GM13977 (cell line): ENCODE measurements at places on chromosomes 5 and 9.

GRCh38 chr5:11483630-11484029 lies 420.6 kb downstream of the CTNND2 start:
- no peak for DNase-seq

- no peak for DNase-seq
Observed at GRCh38 chr5:19853616-19854240, 134.3 kb downstream of the CDH18 start.

DNA sequence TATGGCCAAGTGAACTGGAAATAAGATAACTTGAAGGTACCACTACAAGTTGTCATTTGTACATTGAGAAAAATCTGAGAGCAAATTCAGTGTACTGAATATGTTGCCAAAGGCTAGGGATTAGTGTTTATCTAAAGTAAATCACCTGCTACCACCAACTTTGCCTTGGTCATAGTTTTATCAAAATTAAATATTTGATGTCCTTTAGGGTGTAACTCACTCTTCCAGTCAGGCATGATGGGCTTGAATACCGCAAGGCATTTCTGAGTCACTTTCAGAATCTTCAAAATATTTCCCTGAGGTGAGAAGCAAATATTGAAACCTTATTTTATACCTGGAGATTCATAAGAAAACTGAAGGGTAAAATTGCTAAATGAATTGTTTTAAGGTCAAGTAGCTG lies 1338.6 kb upstream of the ACO1 start:
- no peak for DNase-seq

DNA sequence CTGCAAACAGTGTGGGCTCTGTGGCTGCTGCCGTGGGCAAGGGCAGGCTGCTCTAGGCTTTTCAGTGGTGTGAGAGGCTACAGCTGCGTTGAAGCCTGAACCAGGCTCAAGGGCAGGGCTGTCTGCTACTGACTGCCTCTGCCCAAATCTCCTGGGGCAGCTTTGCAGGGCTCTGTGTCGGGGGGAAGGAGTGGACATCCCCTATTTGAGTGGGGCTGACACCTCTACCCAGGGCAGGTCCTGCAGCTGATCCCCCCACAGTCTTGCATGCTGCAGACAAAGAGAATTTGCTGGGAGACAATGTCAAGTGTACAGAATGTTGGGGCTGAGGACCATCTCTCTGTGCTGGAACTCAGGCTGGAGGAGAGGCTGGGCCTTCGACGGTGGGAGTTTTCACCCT lies 240.2 kb downstream of the PBX3 start:
- DNase-seq = no peak

DNA sequence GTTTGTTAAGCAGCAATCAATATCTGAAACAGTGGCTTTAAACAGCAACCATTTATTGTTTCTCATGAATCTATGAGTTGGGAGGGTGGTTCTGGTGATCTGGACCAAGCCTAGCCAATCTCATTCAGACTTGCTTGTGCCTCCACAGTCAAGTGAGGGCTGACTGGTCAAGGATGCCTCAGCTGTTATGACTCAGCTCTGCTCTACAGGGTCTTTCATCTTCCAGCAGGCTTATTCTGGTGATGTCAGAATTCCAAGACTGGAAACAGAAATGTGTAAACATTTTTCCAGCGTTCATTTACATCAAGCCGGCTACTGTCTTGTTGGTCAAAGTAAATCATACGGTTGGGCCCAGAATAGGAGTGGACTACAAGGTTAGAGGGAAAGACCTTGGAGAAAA lies 2.5 kb upstream of the PIP5K1B start:
- no peak for DNase-seq

- peak; percentile 55 for DNase-seq
Observed at GRCh38 chr9:37032713-37033112, 1.4 kb downstream of the PAX5 start.

DNA sequence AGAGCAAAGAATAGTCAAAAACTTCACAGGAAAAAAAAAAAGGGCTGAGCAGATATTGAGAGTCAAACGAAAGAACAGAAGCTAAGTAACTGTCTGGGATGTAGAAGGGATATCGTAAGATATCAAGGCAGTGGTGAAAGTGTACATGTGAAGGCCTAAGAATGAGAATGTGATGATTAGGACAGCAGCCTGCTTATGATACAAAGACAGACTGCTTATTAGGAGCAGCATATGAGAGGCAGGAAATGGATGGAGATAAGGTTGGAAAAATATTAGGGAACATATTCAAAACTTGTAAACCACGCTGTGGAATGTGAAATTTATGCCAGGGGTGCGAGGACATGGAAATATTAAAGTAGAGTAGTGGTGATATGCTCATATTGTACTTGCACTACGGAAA lies 133.1 kb upstream of the FAM174A start:
- DNase-seq = no peak

- no peak for DNase-seq
Observed at GRCh38 chr9:109730228-109730627, 49.8 kb upstream of the PALM2AKAP2 start.

- DNase-seq = no peak
Observed at GRCh38 chr5:178463321-178464155, 126.7 kb downstream of the COL23A1 start.

- DNase-seq = no peak
Observed at GRCh38 chr9:133728856-133729616, 9.1 kb downstream of the SARDH start.

DNA sequence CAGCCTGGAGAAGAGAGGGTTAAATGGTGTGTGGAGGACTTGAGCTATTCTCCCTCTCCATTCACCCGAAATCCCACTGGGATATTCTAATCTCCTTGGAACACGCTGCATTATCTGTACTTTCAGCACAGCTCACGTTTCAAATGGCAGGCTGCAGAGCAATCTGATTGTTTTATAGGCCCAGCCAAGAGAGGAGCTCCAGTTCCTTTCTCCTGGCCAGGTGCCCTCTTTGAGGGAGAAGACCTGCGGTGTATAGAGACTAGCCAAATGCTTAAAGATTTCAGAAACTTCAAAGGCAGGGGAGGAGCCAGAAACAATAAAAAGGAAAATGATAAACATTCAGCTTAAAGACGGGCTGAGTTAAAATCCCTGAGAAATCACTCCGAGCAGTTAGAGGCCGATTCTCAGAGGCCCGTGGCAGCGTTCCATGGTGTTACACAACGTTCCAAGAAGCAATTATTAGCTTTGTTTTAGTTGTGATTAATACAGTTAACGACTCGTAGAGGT lies 564.0 kb upstream of the KLF4 start:
- DNase-seq = no peak

GRCh38 chr9:77291714-77292113 lies 114.4 kb downstream of the VPS13A start:
- DNase-seq = no peak

DNA sequence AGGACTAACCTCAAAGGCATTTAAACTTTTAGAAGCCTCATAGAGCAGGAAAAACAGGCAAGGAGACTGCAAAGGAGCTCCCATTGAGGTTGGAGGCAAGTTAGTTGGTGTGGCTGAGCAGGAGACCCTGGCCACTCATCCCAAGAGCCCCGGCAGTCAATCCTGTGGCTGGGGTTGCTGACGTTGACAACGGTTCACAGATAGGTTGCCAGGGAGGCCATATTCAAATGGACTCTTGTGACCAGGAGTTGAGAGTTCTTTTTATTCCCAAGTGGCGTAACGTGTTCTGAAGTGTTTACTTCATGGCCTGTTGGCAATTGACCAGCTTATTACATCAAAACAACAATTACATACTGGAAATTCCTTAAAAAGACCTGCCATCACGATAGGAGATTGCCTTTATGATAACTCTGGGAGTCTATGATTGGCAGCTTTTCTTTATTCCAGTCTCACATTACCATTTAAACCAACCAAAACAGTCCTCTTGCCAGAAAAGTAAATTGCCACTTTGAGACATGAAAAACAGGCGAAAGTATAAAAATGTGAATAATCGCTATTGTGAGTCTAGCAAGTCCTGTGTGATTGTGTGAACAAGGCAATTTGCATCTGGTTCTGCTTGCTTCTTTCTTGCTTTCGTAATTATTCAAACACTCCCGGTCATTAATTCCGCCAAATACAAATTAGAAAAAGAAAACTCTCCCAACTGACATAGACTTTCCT lies 394.9 kb downstream of the MED10 start:
- DNase-seq = no peak

- no peak for DNase-seq
Observed at GRCh38 chr5:95358848-95359247, 32.3 kb upstream of the FAM81B start.

GRCh38 chr9:14245901-14246525 lies 67.9 kb downstream of the NFIB start:
- DNase-seq = no peak

DNA sequence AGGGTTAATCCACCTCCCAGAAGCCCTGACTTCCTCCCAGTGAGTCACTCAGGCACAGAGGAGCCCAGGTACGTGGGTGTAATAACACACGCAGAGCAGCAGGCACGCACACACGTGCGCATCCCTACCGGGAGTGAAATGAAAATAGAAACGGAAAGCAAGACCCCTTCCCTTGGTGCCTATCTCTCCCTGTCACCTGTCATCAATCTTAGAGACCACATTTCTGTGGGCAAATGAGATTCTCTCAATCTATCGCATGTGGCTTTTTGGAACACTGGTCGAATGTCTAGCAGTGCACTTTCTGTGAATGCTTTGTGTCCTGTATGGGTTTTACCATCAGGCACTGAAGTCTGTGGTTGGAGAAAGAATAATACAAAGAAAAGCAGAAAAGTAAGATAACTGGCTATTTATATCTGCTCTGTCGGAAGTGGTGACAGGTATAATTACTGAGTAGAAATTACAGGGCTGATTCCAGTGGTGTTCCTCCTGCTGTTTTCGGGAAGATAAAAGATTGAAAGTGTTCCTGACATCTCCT lies 137.7 kb upstream of the GRIA1 start:
- DNase-seq = no peak

- DNase-seq = no peak
Observed at GRCh38 chr5:171848911-171849520, 63.4 kb downstream of the SMIM23 start.

GRCh38 chr9:123406691-123407216 lies 50.8 kb downstream of the CRB2 start:
- DNase-seq = no peak

DNA sequence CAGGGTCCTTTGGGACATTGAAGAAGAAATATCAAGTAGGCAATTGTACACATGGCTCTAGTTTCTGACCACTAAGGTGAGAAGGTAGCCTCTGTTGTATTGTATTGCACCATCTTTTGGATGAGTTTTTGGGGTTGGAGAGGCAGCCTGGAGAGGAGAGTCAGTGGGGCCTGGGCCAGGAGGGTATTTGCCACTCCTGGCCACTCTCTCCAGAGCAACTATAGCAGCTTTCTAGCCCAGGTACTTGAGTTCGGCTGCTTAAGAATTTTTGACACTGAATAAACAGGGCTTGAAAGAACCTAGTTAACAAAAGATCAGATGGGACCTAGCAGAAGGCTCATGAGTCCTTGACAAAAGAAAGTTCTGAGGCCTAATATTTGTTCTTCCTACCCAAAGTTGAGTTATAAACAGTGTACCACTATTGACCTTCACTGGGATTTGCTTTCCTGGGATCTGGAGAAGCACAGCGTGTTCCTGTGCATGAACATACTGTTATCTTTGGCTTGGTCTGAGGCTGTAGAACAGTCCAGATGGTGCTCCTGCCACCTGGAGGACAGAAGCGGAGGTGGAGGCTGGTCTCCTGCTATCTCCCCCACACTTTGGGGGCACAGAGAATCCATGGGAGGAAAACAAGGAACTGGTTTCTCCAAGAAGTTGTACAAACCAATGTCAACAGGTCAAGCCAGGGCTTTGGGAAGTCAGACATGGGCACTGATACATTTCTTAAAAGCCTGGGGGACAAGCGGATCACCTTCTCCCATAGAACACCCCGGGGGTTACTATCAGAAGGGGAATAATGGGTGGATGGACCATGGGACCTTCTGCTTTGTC lies 110.4 kb upstream of the LIFR start:
- no peak for DNase-seq

DNA sequence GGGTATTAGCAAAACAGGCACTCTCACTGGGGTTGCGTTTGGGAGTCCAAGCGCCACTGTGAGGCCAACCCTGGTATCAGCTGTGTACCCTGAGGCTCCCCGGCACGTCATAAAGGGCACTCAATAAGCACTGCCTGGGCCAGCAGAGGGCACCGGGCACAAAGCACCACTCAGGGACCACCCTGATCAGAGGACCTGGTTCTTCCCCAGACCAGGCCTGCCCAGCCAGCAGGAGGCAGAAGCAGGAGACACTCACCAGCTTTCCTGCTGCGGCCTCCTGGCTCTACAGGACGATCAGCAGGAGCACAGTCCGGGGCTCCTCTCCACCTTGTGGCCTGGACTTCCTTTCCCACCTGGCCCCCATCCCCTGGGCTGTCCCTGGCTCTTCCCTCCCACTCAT lies 12.6 kb downstream of the MGAT1 start:
- DNase-seq = no peak

DNA sequence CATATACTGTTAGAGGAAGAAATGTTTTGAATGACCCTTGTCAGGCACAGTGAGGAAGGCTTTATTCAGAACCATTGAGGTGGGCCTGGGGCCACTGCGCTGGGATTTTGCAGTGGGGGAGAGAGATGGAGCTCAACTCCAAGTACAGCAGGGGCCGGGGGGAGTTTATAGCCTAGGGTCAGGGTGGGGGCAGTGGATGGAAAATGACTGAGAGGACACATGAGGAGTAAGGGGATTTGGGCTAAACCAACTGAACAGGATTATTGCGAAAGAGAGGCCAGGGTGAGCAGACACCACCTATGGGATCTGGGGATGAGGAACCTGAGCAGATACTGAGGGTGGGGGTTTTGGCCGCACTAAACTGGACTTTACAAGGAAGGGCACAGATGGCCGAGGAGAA lies 6.3 kb downstream of the CEP72 start:
- no peak for DNase-seq

DNA sequence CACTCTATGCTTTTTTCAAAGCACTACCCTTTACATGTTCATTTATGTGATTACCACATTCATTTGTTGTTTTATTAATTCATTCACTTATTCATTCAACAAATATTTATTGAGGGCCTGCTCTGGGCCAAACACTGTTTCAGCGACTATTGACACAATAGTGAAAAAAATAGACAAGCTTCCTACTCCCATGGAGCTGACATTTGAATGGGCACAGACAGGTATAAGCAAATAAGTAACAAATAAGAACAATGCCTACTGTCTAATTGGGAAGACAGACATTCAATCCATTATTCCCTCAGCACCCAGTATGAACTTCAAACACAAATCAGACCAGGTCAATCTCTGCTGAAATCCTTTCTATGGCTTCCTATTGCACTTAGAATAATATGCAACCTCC lies 156.9 kb upstream of the NR3C1 start:
- no peak for DNase-seq

DNA sequence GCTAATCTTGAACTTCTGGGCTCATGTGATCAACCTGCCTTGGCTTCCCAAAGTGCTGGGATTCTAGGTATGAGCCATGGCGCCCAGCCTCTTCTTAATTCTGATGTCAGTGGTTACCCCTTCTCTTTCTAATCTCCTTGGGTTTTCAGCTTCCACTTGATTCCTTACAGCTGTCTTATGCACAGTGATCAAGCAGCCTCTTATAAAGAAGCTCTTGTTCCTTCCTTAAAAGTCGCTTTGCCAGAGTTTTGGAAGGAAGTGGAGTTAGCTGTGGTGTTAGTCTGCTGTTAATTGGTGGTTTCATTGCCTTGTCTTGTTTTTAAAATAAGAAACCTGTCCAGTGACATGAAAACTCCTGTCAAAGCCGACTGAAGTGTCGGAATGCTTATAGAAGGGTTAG lies 128.1 kb upstream of the CACNA1B start:
- no peak for DNase-seq
